ENCODE measurements at places on chromosomes 2 and 18. TPM values are rescaled to one million over a fixed set of nuclear protein-coding genes. Genes with fewer than 3 reads are reported as not detected.

DNA sequence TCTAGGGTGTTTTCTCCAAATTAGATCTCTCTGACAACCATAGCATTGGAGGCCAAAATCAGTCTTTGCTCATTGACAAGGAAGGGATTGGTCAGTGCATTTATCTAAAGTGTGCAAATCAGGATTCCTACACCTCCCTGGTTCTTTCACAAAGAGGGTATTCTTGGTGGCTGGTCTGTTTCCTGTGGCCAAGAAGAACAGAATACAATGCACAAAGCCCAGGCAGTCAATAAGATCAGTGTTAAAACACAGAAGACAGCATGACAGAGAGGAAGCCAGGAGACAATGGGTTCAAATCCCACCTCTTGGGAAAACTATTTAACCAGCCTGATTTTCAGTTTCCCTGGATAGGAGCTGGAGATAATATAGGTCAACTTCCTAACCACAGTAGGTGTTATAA lies 46.1 kb upstream of the THOC1 start:
- DNase-seq = no peak

GRCh38 chr2:226115102-226115831 lies 684.4 kb downstream of the IRS1 start:
- peak; percentile 92 for DNase-seq

- no peak for DNase-seq
These were observed 12.5 kb upstream of the ANKRD29 start for GRCh38 chr18:23675236-23675635.

- no peak for DNase-seq
These were observed 121.4 kb downstream of the SCN3A start for GRCh38 chr2:165082479-165082878.

- DNase-seq = no peak
These were observed 84.7 kb downstream of the NEDD4L start for GRCh38 chr18:58128381-58129374.

- DNase-seq = no peak
These were observed 8.3 kb downstream of the C2orf81 start for GRCh38 chr2:74413001-74413698.

DNA sequence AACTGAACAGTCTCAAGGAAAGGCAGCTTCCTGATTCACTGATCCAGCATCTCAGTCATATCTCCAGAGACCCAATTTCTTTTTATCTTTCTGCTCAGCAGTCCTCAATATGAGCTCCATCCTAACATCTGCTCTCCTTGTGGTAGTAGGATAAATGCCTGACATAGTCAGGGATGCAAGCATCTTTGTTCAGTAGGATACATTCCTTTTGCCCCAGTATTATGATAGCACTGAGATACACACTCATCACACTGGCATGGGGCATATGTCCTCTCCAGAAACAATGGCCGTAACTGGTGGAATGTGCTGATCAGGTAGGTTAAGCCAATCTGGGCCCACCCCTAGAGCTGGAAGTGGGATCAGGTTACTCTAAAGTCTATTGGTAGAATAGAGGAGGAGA lies 207.2 kb downstream of the ETAA1 start:
- DNase-seq = peak; percentile 54

The IL1F10 gene
- not detected for total RNA-seq

- peak; percentile 66 for DNase-seq
These were observed 174.8 kb downstream of the HDAC4 start for GRCh38 chr2:239225871-239226561.

DNA sequence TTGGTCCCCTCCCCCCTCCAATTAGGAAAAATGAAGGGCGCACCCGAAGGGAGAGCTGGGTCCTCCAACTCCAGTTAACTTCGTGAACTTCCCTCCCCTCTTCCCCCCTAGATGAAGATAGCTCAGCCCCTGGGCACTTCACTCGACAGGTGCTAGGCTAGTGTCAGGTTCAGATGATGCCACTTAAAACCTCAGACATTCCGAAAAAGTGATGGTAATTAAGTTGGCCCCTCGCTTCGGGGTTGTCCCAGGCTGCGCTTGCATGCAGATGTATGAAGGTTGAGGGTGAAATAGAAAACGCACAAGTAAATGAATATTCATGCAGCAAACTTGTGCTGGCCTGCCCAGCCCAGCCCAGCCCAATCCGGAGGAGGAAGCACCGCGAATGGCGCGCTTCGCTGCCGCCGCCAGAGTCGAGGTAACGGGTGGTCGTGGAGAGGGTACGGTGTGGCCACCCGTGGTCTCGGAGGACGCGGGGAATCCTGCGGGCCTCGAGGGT lies 3.0 kb upstream of the GBX2 start:
- DNase-seq = no peak

GRCh38 chr18:56431551-56431950 lies 206.8 kb downstream of the TXNL1 start:
- DNase-seq = no peak

DNA sequence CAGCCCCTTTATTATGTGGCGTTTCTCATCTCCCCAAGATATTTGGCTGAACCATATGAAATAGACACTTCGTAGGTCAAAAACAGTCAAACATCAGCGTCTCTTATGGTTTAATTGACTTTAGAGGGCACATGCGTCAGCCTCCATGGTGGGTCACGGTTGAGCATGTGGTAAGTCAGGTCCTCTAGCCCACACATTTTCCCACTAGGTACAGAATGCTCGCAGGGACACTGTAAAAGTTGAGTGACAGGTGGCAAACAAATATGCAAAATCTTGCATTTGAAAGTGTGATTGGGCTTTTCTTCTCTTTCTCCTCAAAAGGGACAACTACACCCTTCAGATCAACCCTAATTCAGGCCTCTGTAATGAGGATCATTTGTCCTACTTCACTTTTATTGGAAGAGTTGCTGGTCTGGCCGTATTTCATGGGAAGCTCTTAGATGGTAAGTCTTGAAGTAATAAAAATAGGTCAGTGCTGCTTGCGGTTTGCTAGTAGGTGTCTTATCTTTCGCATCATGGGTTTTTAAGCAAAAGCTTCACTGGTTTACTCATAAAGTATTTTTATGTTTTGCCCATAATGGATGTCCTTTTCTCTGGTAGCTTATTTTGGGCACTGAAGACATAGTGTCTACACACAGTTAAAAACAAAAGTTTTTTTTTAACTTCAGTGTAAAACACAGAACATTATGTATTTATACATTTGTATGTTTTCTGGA lies 261.3 kb downstream of the ALPK2 start:
- no peak for DNase-seq

DNA sequence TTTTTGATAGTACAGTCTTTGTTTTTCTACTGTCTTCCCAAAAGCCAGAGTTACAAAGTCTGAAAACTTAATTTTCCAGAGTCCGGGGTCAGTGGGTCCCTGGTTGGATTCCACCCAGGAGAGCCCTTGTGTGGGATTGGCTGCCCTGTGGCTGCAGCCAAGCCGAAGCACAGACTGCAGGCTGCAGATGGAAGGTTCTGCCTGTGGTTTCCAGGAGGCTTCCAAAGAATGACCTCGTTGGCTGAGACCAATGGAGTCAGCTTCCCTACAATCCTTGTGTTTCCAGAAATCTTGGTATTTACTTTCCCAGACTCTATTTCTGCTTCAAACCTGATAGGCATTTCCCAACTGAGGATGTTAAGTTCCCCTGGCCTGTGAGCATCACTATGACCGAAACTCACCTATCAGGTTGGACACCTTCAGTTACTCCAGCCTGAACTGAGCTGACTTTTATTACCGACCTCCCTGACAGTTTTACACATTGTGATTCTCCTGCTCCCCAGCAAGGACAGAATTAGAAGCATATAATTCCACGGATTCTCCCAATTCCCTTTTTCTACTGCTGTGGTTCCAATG lies 117.5 kb upstream of the CCDC68 start:
- DNase-seq = no peak

DNA sequence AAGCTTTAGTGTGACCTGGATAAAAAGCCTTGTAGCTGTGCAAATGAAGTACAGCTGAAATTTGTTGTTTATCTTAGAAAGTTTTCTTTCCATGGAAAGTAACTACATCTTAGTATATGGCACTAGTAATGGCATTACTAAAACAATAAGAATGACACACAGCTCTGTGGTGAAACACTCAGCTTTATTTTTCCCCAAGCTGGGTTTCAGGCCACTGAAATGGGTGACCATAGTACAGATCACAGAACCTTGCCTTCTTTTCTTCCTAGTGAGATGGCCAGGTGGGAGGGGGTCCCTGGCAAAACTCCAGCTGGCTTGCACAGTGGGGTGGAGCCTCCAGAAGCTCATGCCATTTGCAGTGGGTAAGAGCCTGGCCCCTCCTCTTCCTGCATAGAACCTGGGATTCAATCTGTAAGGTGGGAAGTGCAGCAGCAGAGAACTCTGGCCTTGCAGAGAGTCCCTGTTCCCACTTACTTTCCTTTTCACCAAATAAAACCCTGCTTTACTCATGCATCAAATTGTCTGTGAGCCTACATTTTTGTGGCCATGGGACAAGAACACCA lies 17.6 kb upstream of the GRP start:
- no peak for DNase-seq

- DNase-seq = peak; percentile 26
These were observed 100.6 kb downstream of the ACKR3 start for GRCh38 chr2:236670235-236670620.

The SPP2 gene
- total RNA-seq = not detected

The LYPD6B gene
- total RNA-seq = 35.7 TPM

GRCh38 chr2:20781656-20782265 lies 41.1 kb downstream of the LDAH start:
- no peak for DNase-seq

GRCh38 chr2:181472990-181473389 lies 15.8 kb downstream of the ITGA4 start:
- DNase-seq = no peak

DNA sequence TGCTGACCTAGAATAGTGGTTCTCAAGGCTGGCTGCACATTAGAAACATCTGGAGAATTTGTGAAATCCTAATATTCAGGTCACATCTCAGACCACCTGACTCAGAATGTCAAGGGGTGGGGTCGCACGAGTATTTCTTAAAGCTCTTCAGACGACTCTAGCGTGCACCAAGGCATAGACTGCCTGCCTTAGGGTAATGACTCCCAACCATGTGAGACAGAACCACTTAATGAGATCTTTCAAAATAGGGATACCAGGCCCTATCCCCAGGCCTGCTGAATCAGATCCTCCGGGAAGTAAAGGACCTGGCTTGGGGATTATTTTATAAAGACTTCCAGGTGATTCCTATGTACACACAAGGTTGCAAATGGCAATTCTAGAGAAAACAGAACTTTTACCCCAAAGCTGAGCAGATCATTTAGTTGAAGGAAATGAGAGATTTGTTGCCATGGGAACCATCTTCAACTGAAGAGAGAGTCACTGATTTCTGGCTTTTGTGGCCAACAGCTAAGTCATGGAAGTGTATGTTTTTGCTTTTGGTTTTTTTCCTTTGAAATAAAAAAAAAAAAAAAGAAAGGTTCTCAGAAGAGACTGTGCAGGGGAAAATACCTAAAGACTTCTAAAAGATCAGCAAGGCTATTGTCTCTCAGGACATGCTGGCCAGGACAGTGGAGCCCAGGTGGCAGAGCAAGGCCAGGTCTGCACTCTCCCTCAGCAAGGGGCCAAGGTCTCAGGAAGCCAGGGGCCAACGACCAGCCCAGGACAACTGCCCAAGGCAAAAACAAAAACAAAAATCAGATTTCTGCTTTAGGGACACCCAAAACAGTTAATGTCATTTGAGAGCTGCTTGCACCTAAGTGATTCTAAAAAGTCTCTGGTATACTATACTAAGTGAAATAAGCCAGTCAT lies 15.3 kb upstream of the LOXHD1 start:
- no peak for DNase-seq

The LYPD6 gene
- total RNA-seq = 15.0 TPM

DNA sequence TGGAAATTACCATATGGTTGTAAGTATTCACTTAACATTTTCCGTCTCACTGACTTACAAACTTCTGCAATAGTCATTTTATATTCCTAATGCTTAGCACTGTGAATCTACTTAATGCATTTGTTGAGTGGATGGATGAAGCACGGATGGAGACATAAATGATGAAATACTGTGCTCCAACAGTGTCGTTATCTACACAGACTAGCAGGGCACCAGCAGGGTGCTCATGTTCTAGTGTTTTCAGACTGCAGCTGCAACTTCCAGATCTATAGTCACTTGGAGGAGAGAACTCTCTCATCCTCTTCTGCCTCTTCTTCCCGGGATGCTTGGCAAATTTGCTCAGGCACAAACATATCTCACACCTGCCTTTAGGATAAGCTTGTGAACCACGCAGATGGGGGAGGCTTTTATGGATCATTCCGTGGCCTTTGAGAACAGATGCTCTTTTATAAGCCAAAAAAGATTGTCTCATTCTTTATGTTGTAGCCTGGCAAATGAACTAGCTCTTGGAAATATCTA lies 797.7 kb downstream of the MBD2 start:
- DNase-seq = no peak

GRCh38 chr2:179133016-179133415 lies 83.1 kb upstream of the CCDC141 start:
- no peak for DNase-seq

- DNase-seq = no peak
These were observed 258.6 kb downstream of the NRXN1 start for GRCh38 chr2:50773211-50773932.

- no peak for DNase-seq
These were observed 59.8 kb downstream of the SNTG2 start for GRCh38 chr2:1010415-1010930.

GRCh38 chr2:145007093-145007959 lies 487.4 kb upstream of the ZEB2 start:
- peak; percentile 94 for DNase-seq

DNA sequence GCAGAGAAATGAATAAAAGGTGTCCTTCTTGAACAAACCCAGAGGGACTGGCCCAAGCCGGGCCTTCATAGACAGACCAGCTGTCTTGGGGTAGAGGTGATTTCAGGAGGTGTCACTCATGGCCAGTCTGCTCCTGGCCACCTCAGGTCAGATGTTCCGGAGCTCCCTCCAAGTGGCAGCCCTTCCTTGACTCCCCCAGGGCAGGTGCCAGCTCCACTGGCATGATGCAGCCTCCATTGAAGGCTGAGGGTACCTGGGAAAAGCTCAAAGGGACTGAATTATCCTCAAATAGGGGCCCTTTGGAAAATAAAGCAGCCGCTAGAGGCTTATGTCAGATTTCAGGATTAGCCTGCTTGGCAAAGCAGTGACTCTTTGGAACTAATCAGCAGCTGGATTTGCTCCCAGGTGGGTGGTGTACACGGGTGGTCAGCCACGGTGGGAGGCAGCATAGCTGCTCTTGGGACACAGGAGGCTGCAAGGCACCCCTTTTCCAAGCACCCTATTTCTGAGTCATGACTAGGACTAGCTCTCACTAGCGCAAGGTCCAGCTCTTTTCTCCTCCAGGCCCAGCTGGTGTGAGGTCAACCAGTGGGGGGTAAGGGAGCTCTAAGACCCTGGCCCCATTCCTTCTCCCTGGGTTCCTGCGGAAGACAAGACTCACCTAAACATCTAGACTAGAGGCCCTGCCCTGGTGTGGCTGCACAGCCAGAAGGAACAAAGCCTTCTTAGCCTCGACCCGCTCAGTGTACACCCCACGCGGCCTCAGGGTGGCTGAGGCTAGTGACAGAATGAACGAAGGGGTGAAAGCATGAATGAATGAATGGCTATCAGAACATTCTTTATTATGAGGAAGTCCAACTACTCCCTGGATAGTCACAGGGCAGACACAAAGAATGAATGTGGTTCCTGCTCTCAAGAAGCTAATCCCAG lies 29.3 kb downstream of the HS1BP3 start:
- no peak for DNase-seq
